ENCODE measurements at places on chromosomes 1 and 21. TPM values are rescaled to one million over a fixed set of nuclear protein-coding genes. Genes with fewer than 3 reads are reported as not detected.

DNA sequence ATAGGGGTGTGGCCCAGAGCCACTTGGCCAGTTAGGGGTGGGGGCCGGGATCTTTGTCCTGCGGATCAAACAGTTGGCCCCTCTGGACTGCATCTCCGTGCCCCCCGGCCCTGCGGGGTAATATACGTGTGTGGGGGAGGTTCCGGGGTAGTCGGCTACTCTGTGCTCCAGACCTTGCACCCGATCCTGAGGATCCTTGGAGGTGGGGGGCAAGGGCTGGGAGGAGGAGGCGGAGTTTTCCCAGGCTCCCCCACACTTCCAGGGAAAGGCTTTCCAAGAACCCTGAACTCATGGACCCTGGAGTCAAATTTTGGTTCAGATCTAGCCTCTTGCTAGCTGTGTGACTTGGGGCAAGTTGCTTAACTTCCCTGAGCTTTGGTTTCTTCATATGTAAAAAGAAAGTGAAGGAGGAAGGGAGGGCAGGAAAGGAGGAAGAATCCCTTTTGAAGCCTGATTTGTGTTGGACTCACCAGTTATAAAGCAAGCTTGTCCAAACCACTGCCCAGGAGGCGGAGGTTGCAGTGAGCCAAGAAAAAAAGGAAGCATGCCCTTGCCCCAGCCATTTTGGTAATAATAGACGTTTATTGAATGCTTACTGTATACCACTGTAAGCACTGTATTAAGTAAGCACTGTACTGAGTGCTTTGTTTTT is 686 bp downstream of the MIIP start:
- DNase-seq: no peak

DNA sequence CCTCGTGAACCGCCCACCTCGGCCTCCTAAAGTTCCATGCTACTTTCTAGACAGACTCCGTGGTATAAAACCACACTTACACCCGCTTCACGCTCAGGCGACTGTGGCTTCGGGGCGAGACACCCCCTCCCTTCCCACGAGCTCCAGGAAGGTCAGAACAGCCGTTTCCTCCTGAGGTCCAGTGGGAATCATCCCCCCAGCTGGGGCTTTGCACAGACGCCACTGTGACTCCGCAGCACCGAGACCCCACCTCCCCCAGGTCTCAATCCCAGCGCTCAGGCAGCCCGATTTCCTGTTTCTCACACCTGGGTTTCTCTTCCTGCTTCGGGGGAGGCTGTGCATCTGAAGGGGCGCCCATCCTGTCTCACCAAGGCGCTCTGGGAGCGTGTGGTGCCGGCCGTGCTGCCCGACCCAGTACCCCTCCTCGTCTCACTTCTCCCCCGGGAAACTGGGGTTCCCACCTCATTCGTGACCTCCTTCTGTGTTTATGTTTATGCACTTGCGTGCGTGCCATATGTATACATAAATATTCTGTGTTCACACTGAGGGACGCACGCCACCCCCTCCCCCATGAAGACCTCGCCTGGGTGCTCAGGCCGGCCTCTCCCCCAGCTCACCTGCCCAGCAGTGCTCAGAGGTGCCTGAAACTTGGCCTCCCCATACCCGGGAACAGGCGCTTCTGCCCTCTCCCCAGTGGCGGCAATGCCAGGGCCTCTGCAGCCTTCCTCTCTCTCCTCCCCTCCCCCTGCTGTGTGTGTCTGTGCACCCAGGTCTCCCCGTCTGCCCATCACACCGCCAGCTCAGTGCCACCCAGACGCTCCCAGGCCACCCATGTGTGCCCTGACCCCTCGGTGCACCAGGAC is 14.6 kb downstream of the SLC35E2B start:
- no peak for DNase-seq

CCDC17 gene
- total RNA-seq: 1.3 TPM

DNA sequence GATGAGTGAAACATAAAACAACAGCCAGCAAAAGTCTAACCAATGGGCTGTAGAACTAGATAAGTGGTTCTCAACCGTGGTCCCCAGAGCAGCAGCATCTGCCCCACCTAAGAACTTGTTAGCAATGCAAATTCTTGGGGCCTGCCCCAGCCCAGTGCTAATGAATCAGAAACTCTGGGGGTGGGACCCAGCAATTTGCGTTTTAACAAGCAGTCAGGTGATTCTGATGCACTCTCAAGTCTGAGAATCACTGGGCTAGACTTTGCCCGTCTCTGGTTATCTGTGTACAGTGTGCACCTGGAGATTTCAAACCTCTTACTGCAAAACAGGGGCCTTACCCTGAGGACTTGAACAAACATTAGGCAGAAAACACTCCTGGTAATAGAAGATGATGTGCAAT is 66.5 kb downstream of the PLXNA2 start:
- no peak for DNase-seq

GRCh38 chr1:43526002-43526401 is 4.7 kb upstream of the PTPRF start:
- no peak for DNase-seq

ABCD3 gene
- 21.4 TPM for total RNA-seq

DNA sequence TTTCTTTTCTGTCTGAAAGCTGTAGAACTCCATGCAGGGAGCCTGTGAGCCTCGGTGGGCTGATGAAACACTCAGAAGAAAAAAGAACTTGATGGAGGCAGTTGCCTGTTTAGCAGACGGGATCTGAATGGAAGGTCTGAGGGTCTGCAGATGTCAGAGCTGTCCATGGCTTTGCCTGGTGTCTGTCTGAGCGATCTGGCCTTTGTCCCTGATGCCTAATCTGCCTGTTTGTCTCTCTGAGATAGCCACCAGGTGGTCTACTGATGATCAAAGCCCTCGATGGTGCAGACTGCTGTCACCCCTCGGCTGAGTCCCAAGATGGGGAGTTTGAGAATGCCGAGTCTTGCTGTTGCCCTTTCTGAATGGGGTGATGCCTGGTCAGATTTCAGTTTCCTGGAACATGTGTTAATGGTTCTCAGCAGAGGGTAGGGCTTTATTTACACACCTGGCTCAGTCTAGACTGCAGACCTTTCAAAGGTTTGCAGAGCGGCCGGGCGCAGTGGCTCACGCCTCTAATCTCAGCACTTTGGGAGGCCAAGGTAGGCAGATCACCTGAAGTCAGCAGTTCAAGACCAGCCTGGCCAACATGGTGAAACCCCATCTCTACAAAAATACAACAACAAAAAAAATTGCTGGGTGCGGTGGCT is 90.4 kb downstream of the KIF26B start:
- no peak for DNase-seq

GRCh38 chr21:32083197-32083596 is 195.7 kb downstream of the MIS18A start:
- no peak for DNase-seq

DNA sequence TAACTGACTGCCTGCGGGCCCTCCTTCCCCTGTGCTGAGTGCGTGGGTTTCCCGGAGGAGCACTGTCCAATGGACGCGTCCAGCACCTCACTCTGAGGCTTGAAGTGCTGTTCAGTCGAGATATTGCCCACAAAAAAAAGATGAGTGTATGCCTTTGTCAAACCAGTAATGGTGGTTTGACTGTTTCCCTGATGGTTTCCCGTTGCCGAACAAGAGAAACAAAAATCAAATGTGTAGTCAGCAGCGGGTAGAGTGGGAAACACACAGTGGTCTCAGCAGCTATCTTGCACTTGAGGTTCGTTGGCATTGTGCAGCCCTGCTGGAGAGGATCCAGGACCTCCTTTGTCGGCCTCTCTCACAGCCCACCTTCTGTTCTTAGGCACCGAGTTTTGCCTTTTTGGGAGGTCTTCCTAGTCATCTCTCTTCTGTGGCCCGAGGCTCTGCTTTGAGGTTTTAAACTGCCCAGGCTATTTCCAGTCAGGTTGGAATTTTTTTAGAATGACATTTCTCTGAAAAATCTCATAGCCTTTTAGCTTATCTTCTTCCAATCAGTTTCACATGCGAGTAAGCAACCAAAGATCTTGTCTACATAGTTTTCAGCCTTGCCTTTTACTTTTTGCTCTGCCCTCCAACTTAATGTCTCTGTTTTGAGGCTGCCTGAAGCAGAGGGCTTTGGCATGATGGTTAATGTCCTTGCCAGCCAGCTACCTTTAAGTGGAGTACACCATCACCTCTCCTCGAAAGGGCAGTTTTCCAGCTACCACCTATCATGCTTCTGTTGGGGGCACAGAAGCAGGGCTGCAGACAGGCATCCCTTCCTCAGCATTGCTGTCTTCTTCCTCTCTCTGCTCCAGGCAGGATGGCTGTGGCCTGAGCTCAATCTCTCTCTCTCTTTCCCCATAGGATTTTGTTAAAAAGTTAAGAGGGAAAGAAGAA is 132.3 kb downstream of the URB2 start:
- DNase-seq: peak; percentile 23

- no peak for DNase-seq
Observed at GRCh38 chr1:57423656-57424211, at the start of gene DAB1. Gene DAB1, minus strand, starts transcription at chr1:57424060. Its CDS starts 133,030 bp downstream, at chr1:57291030.

VWA5B1 gene
- total RNA-seq: 0.14 TPM

DYNLT5 gene
- not detected for total RNA-seq

DNA sequence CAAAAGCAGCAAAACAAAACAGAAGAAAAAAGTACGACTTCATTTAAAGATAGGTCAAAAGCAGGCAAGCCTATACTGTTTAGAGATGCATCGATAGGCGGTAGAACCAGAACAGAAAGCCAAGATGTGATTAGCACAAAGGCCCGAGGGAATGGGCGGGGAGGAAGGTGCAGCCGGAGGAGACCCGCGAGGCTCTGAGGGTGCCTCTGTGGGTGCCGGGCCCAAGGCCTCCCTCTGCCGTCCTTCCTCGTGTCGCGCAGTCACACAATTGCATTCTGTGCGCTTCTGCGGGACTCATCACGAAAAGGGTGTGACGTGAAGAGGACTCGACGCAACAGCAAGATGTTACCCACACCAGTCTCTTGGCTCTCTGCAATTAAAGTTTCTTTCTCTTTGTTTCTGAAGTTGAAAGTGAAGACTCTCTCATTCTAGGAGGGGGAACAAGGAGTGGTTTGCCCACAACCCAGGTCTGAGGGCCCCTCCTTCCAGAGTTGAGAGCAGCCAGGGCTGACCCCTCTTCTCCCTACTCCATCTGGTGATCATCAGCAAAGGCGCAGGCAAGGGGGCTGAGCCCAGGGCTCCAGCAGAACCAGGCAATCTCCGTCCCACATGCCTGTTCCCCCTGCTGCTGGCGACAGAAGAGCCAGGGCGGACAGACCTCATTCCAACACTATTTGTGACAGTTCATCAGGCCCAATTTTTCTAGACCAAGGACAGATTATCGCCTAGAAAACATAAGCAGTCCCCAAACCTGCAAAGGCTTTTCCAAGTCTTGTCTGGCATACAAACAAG is 41.0 kb downstream of the NPHP4 start:
- DNase-seq: no peak

- DNase-seq: no peak
Observed at GRCh38 chr1:183230413-183230812, 44.3 kb downstream of the LAMC2 start.

NCF2 gene
- 86.1 TPM for total RNA-seq

GBP4 gene
- total RNA-seq: 0.50 TPM

TNFRSF1B gene
- total RNA-seq: 0.27 TPM

DNA sequence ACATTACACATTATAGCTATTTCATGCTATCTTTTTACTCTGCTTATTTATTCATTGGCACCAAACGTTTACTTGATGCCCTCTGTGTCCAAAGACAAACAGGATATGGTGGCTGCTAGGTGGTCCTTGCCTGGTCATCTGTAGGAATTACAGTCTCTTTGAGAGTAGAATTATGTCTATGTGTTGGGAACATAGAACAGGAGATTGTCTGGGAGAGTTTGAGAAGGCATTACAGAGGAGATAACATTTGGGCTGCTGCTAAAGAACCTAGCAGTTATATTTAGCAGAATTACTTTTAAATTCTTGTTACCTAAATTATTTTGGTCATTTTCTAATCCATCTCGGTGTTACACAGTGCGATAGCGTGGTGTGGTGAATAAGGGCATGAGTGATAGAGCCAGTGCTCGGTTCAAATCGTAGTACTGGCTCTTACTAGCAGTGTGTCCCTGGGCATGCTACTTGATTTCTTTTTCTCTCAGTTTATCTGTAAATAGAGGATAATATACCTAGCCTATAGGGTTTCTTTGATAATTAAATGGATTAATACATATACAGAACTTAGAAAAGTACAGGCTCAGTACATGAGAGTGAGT is 20.5 kb downstream of the RRP15 start:
- no peak for DNase-seq

- no peak for DNase-seq
Observed at GRCh38 chr1:235293322-235293942, 34.5 kb downstream of the ARID4B start.

GRCh38 chr1:54488779-54489626 is 59.0 kb upstream of the ACOT11 start:
- no peak for DNase-seq

DNA sequence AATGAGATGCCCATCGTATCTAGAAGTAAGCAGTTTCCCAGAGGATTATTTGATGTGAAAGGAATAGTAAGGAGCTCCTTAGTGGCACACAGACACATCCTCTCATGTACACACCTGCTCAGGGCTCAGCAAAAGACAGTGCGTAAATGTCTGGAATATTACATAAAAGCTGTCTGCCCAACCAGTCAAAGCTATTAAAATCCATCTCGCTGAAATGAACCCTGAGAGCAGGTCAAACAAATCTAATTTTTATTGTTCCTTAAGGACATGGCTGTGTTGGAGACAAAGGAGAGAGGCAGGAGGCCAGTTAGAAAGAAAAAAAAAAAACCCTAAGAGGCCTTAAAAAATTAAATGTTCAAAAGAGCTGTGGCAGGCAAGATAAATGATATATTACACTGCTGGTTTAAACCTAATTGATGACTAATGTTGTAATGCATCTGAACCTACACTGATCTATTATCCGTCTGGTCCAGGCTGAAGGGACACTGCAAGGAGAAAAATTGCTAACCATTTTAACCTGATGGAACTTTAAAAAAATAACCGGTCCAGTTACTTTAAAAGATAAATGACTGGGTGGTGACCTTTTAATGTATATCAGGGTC is 58.5 kb upstream of the FGGY start:
- no peak for DNase-seq

DNA sequence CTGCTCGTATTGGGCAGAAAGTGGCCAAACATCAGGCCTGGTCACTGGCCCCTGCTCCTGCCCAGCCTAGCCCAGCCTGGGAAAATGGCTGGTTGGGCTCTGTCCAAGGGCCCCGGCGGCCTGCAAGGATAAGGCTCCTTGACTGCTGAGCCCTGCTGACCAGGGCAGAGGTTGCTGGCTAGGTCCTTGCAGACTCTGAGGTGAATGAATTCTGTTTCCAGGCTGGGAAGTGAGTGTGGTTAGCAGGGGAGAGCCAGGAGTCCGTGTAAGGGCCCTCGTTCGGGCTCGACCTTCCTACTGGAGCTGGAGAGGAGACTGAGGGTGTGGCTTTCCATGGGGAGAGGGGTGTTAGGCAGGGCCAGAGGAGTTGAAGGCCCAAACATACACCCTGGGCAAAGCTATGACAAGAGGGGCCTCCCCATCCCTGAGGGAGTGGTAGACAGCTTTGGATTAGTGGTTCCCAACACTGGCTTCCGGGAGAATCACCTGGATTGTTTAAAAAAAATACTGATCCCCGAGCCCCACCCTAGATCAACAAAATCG is 20.6 kb downstream of the CSF1 start:
- peak; percentile 61 for DNase-seq

GRCh38 chr1:92956254-92957029 is 4.8 kb downstream of the DIPK1A start:
- DNase-seq: no peak
